Neuronal stem cell (in vitro differentiated cells): ENCODE measurements at places on chromosomes 2 and 18.

DNA sequence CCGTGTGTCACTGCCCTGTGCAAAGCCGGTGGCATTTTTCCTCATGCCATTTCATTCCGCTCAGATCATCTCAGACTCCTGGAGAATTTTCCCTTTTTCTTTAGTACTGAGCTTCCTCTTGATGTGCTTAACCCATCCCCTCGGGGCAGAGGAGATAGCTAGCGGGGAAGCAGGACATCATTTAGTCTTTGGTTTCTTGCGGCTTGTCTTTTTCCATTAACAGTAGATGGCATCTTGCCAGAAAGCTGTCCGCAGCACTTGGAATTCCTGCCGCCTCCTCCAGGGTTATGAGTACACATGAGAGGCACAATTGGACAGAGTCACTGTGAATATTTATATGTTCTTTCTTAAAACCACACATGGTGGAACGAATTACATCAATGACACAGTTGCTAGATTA, 226.6 kb downstream of the ALPK2 start:
- no peak for DNase-seq

- no peak for DNase-seq
Observed at GRCh38 chr2:105788670-105789290, 44.1 kb downstream of the NCK2 start.

GRCh38 chr2:154978710-154979109, 280.2 kb downstream of the KCNJ3 start:
- DNase-seq = no peak

DNA sequence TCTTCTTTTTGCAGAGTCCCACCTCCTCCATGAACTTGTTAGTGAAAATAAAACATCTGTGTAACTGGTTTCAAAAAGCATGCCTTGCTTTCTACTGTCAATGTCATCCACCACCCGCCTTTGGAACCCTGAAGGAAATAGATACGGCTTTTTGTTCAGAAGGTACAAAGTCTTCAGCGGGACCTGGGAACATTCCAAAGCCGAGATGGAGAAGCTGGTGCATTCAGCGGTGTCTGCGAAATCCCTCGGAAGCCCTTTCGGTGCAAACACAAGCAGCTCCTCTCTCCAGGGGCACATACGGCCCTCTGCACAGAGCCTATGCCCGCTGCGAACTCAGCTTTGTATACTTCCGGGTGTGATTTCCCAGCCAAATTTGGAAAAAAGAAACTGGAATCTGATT, 555.8 kb upstream of the SALL3 start:
- no peak for DNase-seq

GRCh38 chr18:70276416-70277191, 12.2 kb upstream of the SOCS6 start:
- DNase-seq = no peak

GRCh38 chr2:195238379-195238778, 418.6 kb upstream of the SLC39A10 start:
- DNase-seq = no peak

- no peak for DNase-seq
Observed at GRCh38 chr2:98282109-98282508, 64.1 kb upstream of the CNGA3 start.

DNA sequence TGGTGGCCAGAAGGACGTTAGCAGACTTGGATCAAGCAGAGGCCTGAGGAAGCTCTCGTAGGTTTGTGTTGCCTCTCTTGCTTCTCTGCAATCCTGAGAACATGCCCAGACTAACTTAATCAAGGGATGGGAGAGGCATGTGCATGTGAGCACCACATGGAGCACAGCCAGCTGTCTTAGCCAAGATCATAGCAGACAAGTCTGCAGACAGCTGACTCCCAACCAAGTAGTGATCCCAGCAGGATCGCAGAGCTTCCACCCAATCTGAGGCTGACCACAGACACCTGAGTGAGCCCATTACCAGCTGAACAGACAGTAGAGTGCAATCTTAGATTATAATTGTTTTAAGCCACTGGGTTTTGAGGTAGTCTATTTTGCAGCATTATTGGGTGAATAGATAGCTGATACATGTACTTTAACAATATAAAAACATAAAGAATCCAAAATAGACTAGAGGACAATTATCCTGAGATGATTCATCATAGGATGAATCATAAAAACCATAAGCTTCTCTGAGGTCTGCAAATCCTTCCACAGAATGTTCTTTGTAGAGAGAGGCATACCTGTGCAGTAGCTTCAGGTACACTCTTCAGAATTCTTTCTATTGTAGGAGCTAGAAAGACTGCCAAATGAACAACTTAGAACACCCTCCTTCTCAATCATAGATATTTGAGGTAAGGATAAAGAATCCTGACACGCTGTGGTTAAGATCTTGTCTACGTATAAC, 25.2 kb upstream of the FAM110C start:
- DNase-seq = no peak

- peak; percentile 29 for DNase-seq
Observed at GRCh38 chr2:196431957-196432356, 207.6 kb upstream of the CCDC150 start.

GRCh38 chr2:124112966-124113365, 87.9 kb downstream of the CNTNAP5 start:
- DNase-seq = no peak
